Skeletal muscle cell (primary cell): ENCODE measurements at places on chromosomes 5 and 9.

- DNase-seq = no peak
Measured at GRCh38 chr5:1111241-1111726, 579 bp downstream of the SLC12A7 start.

GRCh38 chr9:135065151-135065550 is 22.3 kb upstream of the OLFM1 start:
- no peak for DNase-seq

DNA sequence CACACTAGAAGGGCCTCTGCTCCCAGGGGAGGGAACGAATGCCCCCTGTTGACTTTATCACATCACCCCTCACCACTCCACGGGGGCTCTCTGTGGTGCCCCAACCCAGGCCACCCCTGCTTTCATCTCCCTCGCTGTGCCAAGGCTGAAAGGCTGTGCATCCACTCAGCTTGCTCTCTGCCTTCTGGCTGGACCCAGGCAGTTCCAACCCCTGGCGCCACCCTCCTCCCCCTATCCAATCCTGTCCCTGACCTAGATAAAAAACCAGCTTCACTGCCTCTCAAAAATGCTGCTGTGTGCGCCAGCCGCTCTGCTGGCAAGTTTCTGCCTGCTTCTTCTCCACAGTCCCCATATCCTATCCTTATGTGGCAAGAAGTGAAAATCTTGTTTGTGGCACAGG is 22.4 kb upstream of the CORO2A start:
- DNase-seq = no peak

DNA sequence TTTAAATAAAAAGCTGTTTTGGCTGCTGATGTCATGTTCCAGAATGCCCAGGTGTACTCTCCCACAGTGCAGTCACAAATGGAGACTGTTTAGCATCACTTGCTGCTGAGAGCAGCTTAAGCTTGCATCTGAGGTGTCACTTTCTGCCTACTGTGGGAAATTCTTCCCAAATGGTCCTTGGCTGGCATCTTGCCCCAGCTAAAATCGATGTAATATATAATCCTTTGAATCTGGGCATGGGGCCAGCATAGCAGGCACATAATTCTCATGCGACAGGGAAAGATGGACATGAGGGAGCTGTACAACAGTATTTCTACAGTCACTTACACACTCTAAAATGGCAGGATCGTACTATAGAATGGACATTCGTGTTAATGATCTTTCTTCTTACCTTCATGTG is 144.3 kb downstream of the MACIR start:
- DNase-seq = no peak

GRCh38 chr9:133605446-133605845 is 3.7 kb downstream of the FAM163B start:
- no peak for DNase-seq

- no peak for DNase-seq
Measured at GRCh38 chr5:29161399-29162291, 2031.8 kb upstream of the CDH6 start.

- no peak for DNase-seq
Measured at GRCh38 chr5:54679686-54680085, 162.1 kb downstream of the SNX18 start.

GRCh38 chr9:135520916-135521607 is at the start of gene LCN1:
Gene LCN1, plus strand, starts transcription at chr9:135521440. Its CDS starts 58 bp downstream, at chr9:135521498.
- no peak for DNase-seq

DNA sequence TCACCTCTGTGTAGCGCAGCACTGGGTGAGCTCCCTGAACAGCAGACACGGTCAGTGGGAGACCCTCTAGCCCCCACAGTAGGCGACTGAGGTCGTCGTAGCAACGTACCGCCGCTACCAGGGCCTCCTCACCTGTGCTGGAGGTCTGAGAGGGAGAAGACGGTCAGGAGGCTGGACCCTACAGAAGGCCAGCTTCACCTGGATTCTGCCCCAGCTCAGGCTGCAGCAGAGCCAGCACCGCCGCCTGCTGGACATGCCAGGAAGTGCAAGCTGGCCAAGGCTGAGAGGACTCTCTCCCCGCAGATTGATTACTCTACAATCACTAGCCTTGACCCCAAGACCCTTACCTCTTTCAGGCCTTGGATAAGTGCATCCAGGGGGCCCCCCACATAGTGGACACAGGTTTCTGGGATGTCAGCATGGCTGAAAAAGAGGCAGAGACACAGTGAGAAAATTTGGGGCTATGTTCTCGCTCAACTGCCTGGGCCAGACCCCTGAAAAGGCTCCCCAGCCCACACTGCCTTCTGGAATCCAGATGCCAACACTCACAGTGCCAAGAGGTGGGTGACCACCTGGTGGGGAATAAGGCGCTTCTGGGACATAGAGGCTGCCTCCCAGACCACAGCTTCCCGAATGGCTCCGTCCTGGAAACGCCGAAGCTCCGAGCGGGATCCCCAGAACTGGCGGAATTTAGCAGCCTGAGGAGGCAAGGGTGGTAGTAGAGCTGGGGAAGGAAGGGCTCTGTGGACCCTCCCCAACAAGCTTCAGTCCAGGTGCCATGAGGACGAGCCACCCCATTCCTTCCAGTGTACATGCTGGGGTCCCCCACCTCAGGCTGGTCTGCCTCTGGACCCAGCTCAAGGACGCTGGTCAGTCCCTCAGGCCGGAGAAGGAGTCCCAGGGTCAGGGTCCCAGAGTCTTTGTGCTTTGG is 6.9 kb downstream of the NOL6 start:
- no peak for DNase-seq

DNA sequence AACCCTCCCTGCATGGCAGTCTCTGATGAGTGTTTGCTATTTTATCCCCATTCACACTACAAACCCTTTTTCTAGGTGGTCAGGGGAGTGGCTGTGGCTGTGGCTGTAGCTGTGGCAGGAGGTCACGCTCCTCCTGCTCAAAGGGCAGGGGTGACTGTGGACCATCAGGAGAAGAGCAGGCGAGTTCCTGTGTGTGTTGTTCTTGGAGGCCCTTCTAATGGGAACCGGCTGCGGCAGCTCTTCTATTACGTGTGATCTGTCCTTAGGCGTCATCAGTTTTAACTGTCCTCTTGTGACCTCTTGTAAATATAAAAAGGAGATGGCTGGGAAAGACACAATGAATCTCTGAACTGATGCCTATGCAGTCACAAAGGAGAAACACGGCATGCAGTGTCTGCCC is 65.1 kb downstream of the ANKH start:
- DNase-seq = peak; percentile 89

GRCh38 chr9:137198902-137199283 is 1.6 kb downstream of the TPRN start:
- no peak for DNase-seq

GRCh38 chr5:122704247-122705036 is 70.4 kb upstream of the SNX2 start:
- DNase-seq = peak; percentile 28

DNA sequence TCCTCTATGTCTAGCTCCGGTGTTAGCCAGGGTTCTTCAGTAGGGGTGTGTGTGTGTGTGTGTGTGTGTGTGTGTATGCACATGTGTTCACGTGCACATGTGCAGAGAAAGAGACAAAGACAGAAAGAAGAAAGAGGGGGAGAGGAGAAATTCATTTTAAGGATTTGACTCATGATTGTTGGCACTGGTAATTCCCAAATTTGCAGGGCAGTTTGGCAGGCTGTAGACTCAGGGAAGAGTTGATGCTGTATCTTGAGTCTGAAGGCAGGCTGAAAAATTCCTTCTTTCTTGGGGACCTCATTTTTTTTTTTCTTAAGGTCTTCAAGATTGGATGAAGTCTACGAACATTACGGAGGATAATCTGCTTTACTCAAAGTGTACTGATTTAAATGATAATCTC is 335.7 kb downstream of the NSG2 start:
- DNase-seq = no peak

GRCh38 chr9:3054017-3054586 is 210.2 kb upstream of the PUM3 start:
- DNase-seq = no peak

- DNase-seq = no peak
Measured at GRCh38 chr9:35859990-35860339, 10.2 kb downstream of the OR13J1 start.

DNA sequence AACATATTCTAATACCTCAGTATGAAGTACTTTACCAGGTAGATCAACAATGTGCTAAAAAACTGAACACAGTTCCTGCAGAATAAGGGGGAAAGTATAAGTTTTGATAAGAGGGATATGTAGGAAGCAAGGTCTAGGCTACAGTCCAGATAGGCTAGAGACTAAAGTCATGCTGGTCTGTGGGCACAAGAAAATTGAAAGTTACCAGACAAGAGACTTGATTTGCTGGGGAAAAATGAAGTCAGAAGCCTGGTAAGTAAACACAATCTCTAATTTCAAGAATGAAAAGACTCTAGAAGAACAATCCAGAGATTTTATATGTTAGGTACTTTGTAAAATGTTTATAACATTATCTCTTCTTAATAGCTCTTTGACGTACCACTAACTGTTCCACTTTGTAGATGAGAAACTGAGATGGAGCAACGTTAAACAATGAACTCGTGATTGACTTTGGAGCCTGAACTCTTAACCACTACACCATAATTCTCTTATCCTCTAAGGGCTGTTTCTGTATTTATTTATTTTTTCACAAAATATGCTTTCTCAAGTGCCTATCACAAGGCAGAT is 19.5 kb downstream of the ADAMTS6 start:
- DNase-seq = no peak

- no peak for DNase-seq
Measured at GRCh38 chr5:120873083-120873482, 409.0 kb downstream of the PRR16 start.

- no peak for DNase-seq
Measured at GRCh38 chr9:38051780-38052546, 17.1 kb downstream of the SHB start.

DNA sequence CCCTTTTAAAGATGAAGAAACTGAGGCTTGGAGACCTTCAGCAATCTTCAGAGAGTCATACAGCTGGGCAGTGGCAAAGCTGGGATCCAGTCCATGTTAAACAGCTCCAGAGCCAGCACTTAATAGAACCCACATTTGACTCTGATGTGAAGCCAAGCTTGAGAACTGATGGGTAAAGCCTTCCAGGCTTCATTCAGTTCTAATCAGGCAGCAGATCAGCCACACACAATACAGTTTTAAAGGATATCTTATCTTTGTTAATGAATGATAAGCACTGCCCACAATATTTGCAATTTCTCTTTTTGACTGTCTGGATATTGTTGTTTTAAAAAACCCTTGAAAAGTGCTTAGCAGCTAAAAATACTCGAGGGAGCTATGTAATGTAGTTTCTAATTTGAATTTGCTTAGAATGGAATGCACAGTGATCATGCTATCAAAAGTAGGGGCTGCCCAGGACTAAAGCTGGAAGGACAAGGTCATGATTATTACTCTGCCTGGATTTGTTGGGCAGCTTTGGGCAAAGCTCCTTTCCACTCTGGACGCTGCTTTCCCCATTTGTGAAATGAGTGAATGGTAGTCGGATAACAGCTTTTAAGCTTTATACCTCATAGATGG is 31.3 kb upstream of the HTR4 start:
- DNase-seq = no peak

DNA sequence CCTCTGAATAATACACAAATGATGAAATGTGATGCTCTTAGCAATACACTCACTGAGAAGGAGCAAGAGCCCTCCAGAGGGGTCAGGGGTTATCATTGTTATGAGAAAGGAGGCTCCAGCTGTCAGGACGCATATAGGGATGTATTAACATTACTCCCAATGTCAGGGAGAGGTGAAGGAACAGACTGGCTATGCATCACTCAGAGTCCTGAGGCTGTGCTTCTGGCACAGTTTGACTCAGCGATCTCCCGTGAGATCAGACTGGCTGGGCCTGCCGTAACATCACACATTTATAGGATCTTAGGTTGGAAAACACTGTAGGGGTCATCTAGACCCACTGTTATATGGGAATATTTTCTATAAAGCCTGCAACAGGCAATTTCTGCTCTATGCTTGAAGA is 226.5 kb upstream of the GLRA1 start:
- DNase-seq = no peak

DNA sequence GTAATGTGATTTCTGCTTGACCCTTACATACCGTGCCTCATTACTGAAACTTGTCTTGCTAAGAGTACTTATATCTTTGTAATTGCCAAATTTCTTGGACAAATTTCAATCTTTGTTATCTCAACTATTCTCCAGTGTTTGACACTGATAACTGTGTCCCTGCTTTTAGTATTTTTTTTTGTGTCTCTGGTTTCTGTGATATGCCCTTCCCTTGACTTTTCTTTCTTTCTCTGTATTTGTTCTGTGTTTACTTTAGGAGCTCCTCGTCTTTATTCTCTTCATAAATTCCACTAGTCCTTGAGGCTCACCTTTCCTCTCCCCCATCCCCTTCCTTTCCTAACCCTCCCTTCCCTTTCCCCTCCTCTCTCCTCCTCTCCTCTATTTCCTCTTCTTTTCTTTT is 123.7 kb upstream of the FBXL17 start:
- no peak for DNase-seq

DNA sequence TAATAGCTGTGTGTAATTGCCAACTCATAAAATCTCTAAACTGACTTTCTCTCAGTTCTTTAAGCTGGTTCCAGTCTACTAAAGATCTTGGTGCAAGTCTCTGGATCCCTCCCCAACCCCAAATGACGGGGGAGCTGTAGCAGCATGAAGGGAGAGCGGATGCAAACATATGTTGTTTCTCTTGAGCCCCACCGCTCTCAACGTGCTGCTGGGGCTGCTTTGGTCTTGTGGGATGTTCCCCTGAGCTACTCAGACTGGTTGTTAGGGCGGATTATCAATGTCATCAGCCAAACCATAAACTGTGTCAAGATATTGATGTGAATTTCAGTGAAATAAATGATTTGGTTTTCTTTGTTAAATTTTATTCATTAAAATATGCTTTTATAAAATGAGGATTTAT is 40.9 kb upstream of the APC start:
- DNase-seq = no peak

- no peak for DNase-seq
Measured at GRCh38 chr9:1653282-1653681, 361.9 kb upstream of the SMARCA2 start.

DNA sequence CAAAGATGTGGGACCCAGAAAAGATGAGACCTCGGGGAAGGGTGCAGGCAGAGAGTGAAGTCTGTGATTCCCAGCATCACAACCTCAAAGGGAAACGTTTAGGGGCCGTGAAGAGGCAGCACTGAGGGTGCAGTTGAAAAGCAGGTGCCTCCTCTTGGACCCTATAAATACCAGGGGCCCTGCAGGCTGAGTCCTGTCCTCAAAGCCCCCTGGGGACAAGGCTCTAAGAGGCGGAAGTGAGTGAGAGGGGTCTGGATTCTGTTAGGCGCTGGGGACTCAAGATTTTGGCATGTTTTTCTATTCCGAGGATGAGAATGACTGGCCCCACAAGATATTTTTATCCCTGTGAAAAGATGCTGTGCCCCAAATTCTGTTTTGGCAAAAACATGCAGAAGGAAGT is 107.8 kb downstream of the THBS4 start:
- no peak for DNase-seq
